ENCODE measurements at places on chromosomes 12 and 14.

- DNase-seq: no peak
These were observed 7.2 kb upstream of the CACNA2D4 start for GRCh38 chr12:1925684-1926006.

- no peak for DNase-seq
These were observed 73.3 kb downstream of the RPS6KA5 start for GRCh38 chr14:90987140-90987539.

GRCh38 chr14:77299771-77300170 is 20.9 kb downstream of the POMT2 start:
- no peak for DNase-seq

DNA sequence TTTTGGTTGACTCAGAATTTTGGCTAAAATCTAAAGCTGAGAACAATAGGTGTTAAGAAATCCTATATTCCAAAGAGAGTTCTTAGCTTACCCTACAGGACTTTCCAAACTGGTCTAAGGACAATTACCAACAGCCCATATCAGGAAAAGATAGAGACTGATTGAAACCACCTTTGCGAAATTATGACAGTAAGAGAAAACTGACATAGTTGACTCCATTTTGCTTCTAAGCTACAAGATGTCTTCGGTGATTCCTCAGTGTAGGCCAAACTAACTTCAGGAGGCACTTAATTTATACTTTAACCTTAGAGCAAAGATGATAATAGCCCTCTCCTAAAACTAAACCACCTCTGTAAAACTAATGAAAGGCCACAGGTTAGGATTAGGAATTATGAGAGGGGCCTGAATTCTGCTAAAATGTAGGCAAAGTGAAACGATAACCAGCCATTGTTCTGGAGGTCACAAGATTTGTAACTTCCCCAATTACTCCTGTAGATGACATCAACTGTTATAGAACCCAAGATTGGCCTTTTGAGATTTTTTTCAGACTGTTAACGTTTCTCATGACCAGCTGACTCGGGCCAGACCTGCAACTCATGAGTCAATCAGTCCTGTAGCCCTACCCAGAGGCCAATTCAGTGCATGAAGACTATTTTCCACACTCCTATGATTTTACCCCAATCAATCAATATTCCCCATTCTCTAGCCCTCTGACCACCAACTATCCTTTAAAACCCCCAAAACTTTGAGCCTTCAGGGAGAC is 43.0 kb downstream of the KLRG1 start:
- no peak for DNase-seq

DNA sequence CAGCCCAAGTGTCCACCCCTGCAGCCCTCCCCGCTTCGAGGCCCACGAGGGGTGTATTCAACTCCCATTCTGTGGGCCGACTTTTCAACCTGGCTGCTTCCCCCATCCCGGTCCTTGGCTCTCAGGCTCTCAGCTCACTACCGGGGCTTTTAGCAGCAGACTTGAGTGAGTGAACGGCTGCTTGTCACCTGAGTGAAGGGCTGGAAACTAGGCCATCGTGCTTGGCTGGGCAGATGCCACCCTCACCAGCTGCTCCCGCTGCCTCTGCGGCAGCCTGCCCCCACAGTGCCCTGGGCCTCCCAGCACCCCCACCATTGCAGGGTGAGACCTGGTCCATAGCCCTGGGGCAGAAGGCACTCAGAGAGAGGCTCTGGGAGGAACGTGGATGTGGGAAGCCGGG is 59.9 kb downstream of the SLC6A12 start:
- DNase-seq: no peak

- DNase-seq: no peak
These were observed 842.3 kb downstream of the SLC6A15 start for GRCh38 chr12:84070292-84070691.

DNA sequence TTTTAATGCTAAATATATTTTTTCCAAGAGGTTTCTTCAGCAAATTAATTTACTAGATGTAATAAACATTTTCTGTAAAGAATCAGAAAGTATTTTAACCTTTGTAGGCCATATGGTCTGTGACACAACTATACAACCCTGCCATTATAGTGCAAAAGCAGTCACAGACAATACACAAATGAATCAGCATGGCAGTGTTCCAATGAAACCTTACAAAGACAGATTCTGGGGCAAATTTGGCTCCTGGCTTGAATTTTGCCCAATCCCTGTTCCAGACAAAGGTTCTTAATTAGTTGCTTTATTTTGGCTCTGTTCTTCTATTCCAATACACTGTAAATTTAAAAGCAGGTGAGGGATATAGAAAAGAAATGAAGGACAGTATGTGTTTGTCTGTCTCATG is 352.5 kb downstream of the C12orf50 start:
- no peak for DNase-seq

GRCh38 chr12:16766736-16767135 is 160.8 kb upstream of the LMO3 start:
- DNase-seq: peak; percentile 56
